ENCODE measurements at places on chromosomes 13 and 19.

DNA sequence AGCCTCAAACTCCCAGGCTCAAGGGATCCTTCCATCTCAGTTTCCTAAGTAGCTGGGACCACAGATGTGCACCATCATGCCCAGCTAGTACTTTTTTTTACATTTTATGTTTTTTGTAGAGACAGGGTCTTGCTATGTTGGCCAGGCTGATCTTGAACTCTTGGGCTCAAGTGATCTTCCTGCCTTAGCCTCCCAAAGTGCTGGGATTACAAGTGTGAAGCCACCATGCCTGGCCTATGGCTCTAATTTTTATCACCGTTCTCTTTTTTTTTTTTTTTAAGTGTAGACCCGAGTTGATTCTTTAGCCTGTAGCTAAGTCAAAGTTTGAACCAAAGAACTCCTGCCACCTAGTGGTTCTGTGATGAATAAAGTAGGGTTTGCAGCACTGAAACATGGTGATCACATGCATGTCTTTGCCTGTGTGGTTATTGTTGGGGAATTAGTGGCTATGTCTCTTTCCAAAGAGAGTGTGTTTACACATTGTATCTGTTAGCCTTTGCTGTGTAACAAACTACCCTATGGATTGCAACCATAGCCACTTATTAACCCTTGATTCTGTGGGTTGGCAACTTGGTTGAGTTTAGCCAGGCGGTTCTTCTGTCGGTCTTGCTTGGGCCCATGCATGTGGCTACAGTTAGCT is 11.6 kb downstream of the NFILZ start:
- DNase-seq = peak; percentile 51

- no peak for DNase-seq
Measured at GRCh38 chr19:18432275-18433014, 5.5 kb downstream of the ISYNA1 start.

DNA sequence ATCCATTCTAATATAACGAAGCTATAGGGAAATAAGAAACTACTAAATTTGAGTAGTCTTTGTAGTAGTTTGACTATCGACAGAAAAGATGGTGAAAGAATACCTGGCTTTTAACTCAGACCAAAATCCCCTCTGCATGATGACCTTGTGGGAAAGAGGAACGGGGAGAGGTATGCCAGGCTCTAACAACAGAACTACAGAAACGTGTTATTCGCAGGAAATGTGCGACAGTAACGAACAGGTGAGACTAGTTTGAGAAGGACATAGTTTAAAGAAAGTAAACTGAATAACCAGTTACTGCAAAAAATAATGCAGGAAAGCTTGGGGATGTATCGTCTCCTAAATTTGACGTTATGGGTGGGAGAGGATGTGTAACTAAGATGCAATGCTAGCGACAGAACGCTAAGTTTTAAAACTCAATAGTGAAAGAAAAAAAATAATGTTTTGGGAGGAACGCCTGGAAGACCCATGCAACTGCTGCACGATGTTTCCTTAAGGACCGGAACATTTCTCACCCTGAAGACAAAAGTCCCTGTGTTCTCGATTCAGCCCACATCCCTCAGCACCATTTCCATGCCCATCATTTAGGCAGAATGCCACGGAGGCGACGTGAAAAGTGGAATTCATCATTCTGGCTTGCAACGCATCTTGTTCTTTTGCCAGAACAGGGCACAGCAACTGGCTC is 1.6 kb upstream of the RAP2A start:
- no peak for DNase-seq

GRCh38 chr13:95862408-95862807 is 185.5 kb downstream of the DNAJC3 start:
- DNase-seq = peak; percentile 2

DNA sequence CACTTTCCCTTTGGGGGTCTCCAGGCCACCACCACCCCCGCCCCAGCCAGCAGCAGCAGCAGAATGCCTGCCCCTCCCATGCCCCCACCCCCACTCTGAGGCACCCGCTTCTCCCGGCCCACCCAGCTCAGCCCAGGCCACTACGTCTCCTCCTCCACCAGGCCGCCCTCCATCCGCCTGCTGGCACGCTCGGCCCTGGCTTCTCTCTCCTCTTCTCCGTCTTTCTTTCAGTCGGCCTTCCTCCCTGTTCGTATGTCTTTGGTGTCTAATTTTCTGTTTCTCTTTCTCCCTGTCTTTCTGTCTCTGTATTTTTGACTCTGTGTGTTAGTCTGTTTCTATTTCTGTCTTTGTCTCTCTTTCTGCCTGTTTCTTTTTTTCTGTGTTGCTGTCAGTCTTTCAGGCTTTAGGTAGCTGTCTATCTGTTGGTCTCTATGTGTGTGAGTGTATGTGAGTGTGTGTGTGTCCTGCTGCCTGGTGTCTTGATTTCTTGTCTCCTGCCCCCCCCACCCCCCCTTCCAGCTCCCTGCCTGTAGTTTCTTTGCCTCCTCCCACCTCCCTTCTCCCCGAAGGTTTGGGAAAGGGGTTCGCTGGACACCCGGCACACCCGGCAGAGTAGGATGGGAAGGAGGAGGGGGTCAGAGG is at the start of gene LGI4:
Gene LGI4, minus strand, starts transcription at position 459 of the 642 bp plus-strand sequence. Its CDS starts 379 bp downstream, at position 80.
- DNase-seq = no peak

- no peak for DNase-seq
Measured at GRCh38 chr13:110418944-110419343, 111.9 kb downstream of the COL4A2 start.

DNA sequence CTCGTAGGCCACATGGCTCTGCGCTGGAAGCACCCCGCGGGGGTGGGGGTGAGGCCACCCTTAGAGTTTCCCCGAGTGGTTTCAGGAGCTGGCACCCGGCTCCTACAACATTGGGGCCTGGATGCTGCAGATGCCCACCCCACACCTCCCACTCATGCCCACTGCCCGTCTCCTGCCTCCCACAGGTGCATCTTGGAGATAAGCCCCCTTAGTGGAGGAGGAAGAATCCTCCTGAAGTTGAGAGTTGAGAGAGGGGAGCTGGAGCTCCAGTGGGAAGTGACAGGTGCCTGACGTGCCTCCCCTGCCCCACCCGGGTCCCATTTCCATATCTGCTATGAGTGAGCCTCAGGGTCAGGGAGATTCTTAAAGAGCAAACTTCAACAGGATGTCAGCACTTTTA is 341.3 kb downstream of the TEX29 start:
- DNase-seq = no peak

GRCh38 chr13:48531416-48532255 is 1.2 kb downstream of the RCBTB2 start:
- no peak for DNase-seq

GRCh38 chr13:24688950-24689349 is 8.7 kb downstream of the ATP12A start:
- DNase-seq = no peak

- no peak for DNase-seq
Measured at GRCh38 chr13:91153372-91153771, 194.1 kb upstream of the MIR17HG start.

GRCh38 chr19:13588957-13589833 is 82.9 kb upstream of the CACNA1A start:
- DNase-seq = peak; percentile 60

DNA sequence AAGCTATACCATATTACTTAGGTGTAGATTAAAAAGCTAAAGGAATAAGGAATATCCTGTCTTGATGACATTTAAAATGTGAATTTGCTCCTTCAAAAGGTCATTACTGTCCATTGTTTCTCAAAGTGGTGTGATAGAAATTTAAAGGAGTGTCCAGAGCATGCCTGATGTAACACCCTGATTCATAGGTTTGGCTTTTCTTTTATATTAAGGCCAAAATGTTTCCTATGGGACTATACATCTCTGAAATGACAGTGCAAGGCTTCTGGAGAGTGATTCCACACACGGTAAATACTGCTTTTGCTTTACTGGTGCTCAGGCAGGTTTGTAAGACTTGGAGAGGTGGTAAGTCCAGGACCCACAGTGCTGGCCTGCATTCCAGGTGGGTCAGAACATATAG is 289.9 kb downstream of the RFC3 start:
- peak; percentile 4 for DNase-seq

Measured in EL (cell line).